ENCODE measurements at places on chromosomes 16 and 17.

- no peak for DNase-seq
Observed at GRCh38 chr17:43333433-43333943, 65.3 kb upstream of the ARL4D start.

GRCh38 chr16:4048481-4048880 is 67.8 kb downstream of the ADCY9 start:
- DNase-seq = no peak

DNA sequence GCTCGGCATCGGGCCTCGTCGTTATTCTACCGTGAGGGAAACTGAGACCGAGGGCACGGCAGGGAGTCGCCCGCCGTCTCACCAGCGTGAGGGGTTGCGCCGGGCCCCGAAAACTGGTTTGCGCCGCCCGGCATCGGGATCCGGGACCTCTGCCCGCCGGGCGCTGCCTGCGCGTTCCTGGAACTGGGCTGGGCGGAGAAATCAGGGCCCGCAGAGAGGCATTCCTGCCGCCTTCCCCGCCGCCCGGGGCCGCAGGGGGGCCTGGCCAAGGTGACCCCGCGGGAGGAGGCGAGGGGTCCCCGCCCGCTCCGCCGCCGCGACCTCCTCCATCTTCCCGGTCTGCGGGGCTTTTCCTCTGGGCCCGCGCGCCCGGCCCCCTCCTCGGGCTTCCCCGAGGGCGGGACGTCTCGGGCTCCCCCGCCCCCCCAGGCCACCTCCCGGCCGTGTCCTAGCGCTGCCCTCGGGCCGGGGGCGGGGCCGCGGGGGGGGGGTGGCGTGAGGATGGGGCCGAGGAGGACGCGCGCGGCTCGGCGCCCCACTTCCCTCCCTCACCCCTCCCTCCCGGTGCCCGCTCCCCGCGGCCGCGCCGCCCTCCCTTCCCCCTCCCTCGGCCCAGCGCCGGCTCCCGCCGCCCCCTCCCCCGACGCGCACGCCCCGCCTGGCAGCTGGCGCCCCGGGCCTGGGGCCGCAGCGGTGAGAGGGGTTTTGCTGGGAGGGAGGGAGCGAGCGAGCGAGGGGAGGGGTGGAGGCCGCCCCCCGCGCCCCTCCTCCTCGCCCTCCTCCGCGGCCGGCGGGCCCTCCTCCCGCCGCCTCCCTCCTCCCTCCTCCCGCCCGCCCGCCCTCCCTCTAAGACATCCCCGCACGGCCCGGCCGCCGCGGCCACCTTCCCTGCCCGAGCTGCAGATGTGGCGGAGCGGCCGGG is at the start of gene GLIS2:
Gene GLIS2, plus strand, starts transcription at position 882 of the 922 bp plus-strand sequence. CDS start 16,214 bp downstream, outside the sequence.
- no peak for DNase-seq

DNA sequence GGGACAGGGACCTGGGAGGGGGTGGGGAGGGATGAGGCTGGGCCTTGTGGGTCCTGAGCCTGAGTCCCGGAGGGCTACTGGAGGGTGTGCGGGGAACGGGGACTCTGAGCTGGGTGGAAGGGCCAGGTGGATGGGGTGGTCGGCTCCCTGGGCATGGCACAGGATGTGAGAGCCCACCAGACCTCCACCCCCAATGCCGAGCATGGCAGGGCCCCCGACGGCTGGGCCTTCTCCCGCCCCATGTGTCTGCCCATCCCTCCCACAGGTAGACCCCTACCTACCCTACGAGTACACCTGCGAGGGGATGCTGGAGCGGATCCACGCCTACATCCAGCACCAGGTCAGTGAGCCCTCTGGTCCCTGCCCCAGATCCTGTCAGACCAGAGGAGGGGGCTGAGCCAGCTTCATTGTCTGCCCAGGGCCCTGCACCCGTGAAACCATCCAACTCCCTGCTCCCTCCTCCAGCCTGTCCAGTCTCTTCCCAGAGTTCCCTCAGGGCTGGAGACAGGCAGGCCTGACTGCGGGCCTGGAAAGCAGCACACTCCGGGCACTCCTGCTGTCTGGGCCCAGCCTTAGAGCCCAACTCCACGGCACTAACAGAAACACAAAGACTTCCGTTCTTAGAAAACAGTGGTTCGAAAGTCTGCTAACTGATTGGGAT is 78.0 kb downstream of the MGAT5B start:
- DNase-seq = no peak

DNA sequence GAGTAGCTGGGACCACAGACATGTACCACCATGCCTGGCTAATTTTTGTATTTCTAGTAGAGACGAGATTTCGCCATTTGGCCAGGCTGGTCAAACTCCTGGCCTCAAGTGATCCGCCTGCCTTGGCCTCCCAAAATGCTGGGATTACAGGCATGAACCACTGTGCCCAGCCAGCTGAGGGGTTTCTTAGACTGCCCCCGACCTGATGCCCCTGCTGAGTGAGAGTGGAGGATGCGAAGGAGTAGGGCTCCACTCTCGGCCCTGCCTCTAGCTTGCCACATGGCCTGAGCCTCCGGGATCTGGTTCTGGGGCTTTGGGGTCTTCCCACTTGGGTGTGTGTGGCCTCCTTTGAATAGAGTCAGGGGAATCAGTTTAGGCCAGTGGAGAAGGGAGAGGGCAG is 11.0 kb downstream of the GPR179 start:
- no peak for DNase-seq

DNA sequence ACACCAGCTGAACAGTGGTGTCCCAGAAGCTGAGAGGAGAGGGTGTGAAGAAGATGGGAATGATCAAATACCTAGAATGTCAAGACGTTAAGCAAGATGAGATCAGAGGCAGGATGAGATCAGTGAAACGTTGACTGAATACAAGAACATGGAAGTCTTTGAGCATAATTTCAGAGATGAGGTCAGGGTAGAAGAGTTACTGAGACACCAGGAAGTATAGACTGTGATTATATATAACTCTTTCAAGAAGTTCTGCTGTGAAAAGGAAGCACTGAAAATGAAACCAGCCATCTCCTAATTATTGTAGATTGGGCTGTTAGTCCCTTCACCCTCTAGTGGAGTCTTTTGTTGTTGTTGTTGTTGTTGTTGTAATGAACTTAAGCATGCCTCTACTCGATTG is 9.1 kb downstream of the SHCBP1 start:
- DNase-seq = no peak

GRCh38 chr17:77885678-77886386 is 72.7 kb upstream of the TNRC6C start:
- no peak for DNase-seq

GRCh38 chr16:22141767-22142166 is 20.5 kb upstream of the SDR42E2 start:
- DNase-seq = no peak

- no peak for DNase-seq
Observed at GRCh38 chr17:44539673-44540072, 17.6 kb upstream of the FZD2 start.

DNA sequence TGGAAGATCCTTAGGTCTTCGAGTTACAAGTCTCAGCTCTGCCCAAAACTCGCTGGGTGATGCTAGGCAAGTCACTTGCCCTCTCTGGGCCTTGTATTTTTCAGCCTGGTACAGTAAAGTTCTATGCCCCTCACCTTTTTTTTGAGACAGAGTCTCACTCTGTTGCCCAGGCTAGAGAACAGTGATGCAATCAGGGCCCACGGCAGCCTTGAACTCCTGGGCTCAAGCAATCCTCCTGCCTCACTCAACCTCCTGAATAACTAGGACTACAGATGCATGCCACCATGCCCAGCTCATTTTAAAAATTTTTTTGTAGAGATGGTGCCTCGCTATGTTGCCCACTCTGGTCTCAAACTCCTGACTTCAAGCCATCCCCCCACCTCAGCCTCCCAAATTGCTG is 3.8 kb downstream of the MYH11 start:
- no peak for DNase-seq

GRCh38 chr16:23057013-23057596 is 92.1 kb downstream of the USP31 start:
- DNase-seq = no peak

DNA sequence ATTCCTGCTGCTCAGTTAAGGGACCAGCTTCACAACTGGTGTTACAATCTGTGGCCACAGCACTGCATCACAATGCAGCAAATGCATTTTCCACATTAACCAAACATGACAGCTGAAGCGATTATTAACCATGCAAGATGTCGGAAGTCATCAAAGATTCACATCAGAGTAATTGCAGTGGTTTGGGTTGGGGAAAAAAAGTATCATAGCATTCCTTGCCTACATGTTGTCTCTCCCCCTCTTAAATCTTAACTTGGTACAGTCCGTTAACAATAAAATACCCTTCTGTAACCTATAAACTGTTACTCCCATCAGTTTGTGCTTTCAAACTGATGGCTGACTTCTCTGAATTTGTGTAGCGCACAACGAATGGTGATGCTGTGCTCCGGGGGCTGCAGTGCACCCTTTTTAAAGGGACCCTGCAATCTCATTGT is 51.6 kb downstream of the NUP93 start:
- no peak for DNase-seq

DNA sequence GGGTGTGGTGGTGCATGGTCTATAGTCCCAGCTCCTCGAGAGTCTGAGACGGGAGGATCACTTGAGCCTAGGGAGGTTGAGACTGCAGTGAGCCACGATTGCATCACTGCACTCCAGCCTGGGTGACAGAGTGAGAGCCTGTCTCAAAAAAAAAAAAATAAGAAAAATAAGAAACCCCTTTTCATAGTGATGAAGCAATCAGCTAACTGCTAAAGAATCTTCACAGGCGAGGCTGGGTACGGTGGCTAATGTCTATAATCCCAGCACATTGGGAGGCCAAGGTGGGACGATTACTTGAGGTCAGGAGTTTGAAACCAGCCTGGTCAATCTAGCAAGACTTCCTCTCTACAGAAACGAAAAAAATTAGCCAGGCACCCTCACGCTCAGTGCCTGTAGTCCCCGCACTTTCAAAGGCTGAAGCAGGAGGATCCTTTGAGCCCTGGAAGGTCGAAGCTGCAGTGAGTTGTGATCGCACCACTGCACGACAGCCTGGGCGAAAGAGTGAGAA is 760 bp downstream of the SLFN12L start:
- DNase-seq = no peak

- peak; percentile 22 for DNase-seq
Observed at GRCh38 chr16:12833926-12834325, 30.2 kb upstream of the CPPED1 start.

- peak; percentile 69 for DNase-seq
Observed at GRCh38 chr17:82244413-82245133, 15.7 kb downstream of the SLC16A3 start.

DNA sequence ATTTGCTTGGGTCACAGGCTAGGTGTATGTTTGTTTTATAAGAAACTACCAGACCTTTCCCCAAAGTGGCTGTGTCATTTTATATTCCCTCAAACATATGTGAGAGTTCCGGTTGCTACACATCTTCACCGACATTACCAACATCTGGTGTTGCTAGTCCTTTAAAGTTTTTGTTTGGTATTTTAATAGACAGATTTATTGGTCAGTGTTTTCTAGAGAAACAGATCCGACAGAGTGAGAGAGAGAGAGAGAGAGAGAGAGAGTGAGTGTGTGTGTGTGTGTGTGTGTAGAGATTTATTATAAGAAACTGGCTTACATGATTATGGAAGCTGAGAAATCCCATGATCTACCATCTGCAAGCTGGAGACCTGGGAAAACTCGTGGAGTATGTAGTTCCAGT is 31.0 kb downstream of the LDHD start:
- DNase-seq = no peak

DNA sequence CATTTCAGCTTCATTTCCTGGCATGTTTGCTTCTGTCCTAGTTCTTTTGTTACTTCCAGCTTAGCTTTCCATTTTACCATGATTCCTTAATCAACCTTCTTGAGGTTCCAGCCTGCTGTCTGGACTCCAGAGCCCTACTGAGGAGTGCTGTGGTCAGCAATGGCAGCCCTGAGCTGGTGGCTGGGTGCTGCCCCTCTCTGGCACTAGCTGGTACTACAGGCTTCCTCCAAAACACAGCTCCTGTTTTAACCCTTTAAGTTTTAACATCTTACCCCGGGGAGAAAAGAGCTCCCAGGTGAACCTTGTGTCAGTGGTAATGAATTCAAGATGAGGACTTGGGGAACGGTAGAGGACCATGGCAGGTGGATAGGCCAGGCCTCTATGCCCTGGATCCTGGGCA is 395.5 kb downstream of the TMEM114 start:
- DNase-seq = no peak

DNA sequence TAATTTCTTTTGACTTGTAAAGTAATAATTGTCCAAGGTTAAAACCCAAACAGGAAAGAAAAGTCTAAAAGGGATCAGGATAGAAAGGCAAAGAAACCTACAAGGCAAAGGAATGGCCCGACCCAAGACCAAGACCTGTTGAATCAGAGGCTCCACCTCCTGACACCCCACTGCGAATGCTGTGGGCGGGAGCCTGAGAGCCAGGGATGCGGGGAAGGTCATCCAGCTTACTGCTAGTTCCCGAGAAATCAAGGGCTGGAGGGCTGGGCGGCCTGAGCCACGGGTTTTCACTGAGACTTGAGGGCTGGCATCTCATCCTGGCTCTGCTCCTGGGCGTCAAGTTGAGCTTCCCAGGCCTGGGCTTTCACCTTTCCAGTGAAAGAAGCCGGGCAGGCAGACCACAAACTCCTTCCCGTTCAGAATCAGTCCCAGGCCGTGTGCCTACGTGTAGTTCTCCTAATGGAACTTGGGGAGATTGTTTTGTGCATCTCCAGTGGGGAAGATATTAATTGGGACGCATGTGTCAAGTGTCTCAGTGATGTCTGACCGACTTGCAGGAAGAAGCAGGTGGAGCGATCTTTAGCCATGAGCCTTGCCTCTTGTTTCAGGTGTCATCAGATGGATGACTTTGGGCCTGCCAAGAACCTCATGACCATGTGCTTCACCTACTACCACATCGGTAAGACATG is 36.9 kb downstream of the CIBAR2 start:
- DNase-seq = no peak

- DNase-seq = no peak
Observed at GRCh38 chr17:63704259-63704576, 4.3 kb upstream of the LIMD2 start.

Measured in Ammon's horn (tissue), 1 donor.